SJCRH30 (cell line): ENCODE measurements at places on chromosomes 16 and 17. TPM values are rescaled to one million over a fixed set of nuclear protein-coding genes. Genes with fewer than 3 reads are reported as not detected.
A peak's percentile ranks its signal among the peaks of the same experiment; 100 is the strongest.

The BICDL2 gene
- total RNA-seq: not detected in 2 replicates

The ABCC11 gene
- 0.12 TPM in 1 of 2 replicates, not detected in the other for total RNA-seq

DNA sequence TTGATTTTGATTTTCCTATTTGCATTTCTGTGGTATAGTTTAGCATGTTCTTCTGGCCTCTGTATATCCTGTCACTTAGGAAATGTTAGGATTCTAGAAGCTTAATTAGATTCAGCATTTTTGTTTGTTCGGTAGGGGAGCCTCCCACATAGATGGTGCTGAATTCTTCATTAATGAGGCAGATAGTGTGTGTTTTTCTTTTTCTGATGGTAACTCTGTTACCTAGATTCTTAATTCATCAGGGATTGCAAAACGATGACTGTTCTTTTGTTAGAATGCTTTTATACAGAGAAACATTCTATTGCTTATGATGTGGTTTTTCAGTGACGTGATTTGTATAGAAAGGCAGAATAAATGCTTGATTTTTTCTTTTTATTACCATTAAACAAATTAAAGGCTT, 19.0 kb downstream of the BANP start:
- H3K27me3 ChIP-seq: no peaks in the 10 kb centered on the region
- no peaks in the 10 kb centered on the region for H3K36me3 ChIP-seq
- no peak overlapping the region for H3K4me3 ChIP-seq
- H3K27ac ChIP-seq: no peak overlapping the region
- peaks cover 7% of the 10 kb centered on the region; the same call in 1 of the 2 replicates for H3K4me1 ChIP-seq
- DNase-seq: no peak

The CDH8 gene
- not detected in 2 replicates for total RNA-seq

DNA sequence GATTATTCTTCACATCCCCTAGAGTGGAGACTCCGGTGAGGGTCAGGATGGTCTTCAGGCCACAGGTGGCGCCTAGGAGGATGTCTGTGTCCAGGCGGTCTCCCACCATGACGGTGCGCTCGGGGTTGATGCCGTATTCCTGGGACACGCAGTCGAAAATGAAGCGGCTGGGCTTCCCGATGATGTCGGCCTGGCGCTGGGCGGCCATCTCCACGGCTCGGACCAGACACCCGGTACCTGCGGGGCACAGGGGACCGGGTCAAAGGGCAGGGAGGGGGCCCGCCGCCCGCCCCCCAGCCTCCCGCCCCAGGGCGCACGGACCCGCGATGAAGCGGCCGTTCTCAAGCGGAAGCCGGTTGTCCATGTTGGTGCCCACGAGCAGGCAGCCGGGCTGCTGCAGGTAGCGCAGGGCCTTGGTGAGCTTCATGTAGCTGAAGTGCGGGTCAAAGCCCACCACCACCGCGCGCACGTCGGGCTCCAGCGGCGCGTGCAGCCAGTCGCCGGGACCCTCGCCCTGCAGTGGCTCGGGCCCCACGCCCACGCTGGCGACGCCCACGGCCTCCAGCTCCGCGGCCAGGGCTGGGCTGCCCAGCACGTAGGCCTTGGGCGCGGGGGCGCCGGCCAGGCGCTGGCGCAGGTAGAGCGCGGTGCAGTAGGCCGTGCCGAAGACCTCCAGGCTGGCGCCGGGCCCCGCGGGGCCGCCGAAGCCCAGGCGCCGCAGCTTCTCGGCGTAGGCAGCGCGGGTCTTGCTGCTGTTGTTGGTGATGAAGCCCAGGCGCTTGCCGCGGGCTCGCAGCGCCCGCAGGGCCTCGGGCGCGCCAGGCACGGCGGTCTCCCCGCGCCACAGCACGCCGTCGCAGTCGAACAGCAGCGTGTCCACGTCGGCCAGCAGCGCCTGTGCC, 572 bp downstream of the PGP start:
- no peaks in the 10 kb centered on the region for H3K27me3 ChIP-seq
- H3K36me3 ChIP-seq: 0 out of 2 replicates have a peak, but pooled peaks cover 2% of the 10 kb centered on the region
- peak; percentile 26 for DNase-seq
- peak overlapping the region; percentile 96 for H3K4me3 ChIP-seq

DNA sequence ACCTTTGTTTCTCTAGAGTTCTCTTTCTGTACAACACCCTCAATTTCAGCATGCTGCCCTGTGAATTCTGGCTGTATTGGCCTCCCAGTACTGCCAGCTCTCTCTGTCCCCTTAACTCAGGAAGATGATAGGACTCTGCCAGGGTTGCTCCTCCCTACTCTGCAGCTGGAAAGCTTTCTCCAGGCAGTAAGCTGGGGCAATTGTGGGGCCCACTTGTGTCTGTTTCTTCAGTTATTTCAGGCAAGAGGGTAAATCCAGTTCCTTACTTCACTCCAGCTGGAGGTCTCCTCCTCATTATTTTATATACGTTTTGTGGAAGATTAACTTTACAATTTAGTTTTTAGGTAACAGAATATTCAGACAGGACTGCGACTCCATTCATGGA, 9.9 kb downstream of the C17orf100 start:
- H3K27ac ChIP-seq: no peak overlapping the region
- H3K4me3 ChIP-seq: no peak overlapping the region
- no peaks in the 10 kb centered on the region for H3K36me3 ChIP-seq
- H3K4me1 ChIP-seq: no peaks in the 10 kb centered on the region
- no peak for DNase-seq

- H3K27ac ChIP-seq: no peak overlapping the region
- DNase-seq: no peak
- H3K4me1 ChIP-seq: peaks cover 14% of the 10 kb centered on the region
- no peaks in the 10 kb centered on the region for H3K36me3 ChIP-seq
- H3K4me3 ChIP-seq: no peak overlapping the region
Observed at GRCh38 chr17:79922798-79923197, 83.6 kb upstream of the CBX4 start.

DNA sequence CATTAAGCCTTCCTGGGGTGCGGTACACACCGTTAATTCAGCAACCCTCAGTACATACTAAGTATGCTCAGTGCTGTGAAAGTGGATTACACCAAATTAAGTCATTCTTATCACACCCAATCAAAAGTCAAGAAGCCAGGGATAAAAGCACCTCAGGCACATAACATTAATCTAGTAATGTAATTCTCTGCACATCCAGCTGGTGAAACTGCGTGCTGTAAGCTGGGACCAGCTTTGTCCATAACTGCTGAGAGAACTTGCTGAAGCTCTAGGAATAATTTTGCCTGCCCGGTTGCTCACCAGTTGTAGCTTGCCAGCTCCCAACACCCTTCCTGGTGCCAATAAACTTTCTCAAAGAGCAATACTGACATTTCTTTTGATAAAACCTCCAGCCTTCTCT, 44.9 kb downstream of the SLC47A1 start:
- no peak for DNase-seq
- 0 out of 2 replicates have a peak, but pooled peaks cover 3% of the 10 kb centered on the region for H3K27me3 ChIP-seq
- no peaks in the 10 kb centered on the region for H3K36me3 ChIP-seq
- no peak overlapping the region for H3K27ac ChIP-seq
- no peaks in the 10 kb centered on the region for H3K4me1 ChIP-seq

- H3K27me3 ChIP-seq: no peaks in the 10 kb centered on the region
- no peaks in the 10 kb centered on the region for H3K36me3 ChIP-seq
- no peak for DNase-seq
- no peak overlapping the region for H3K4me3 ChIP-seq
- no peak overlapping the region for H3K27ac ChIP-seq
Observed at GRCh38 chr16:31696968-31697743, 169.5 kb downstream of the AHSP start.

DNA sequence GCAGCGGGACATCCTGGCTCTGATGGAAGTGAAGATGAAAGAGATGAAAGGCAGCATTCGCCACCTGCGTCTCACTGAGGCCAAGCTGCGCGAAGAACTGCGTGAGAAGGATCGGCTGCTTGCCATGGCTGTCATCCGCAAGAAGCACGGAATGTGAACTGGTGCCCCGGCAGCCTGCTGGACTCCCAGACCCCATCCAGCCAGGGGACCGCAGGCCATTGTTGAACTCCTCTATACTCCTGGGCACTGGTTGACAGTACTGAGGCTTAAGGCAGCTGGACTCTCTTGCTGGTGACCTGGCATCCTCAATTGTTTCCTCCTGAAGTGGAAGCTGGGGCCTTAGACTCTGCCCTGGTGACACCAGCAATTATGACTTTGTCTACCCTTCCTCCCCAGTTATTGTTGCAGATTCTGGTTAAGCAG, 1.2 kb downstream of the THAP11 start:
- H3K27ac ChIP-seq: no peak overlapping the region
- H3K4me1 ChIP-seq: peaks cover 5% of the 10 kb centered on the region; the same call in 1 of the 2 replicates
- peak overlapping the region; percentile 88 for H3K4me3 ChIP-seq
- no peak for DNase-seq

The KRT32 gene
- total RNA-seq: not detected in 2 replicates

GRCh38 chr16:57632568-57632967, 4.1 kb downstream of the ADGRG1 start:
- H3K4me1 ChIP-seq: peaks cover 11% of the 10 kb centered on the region
- H3K36me3 ChIP-seq: no peaks in the 10 kb centered on the region
- DNase-seq: no peak
- H3K4me3 ChIP-seq: no peak overlapping the region
- no peak overlapping the region for H3K27ac ChIP-seq

- H3K4me1 ChIP-seq: no peaks in the 10 kb centered on the region; the same call in 1 of the 2 replicates
- no peak within 1 kb of the TSS for H3K27ac ChIP-seq
- H3K4me3 ChIP-seq: no peak within 1 kb of the TSS
- peaks cover 11% of the 10 kb centered on the region; the same call in 1 of the 2 replicates for H3K27me3 ChIP-seq
- H3K36me3 ChIP-seq: no peaks in the 10 kb centered on the region
- DNase-seq: no peak
Observed at GRCh38 chr17:15265131-15265530, at the start of gene PMP22. TSS of gene PMP22 (minus strand) at chr17:15265326. CDS start at chr17:15260727, 4,599 bp downstream.

DNA sequence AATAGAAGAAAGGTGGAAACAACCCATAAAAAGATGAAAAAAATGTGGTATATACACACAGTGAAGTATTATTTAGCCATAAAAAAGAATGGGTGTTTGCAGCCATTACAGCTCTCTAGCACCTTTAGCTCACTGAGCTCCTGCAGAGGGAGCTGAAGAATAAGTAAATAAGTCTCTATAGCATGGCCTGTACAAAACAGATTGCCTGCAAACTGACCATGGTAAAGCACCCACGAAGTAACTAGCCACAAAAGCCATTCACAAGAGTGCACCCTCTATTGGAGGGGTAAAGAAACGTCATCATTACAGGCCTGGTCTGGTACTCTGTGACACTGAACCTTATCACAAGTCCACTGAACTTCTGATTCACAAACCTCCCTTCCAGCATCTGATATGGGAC, 76.3 kb downstream of the USP32 start:
- H3K4me1 ChIP-seq: no peaks in the 10 kb centered on the region
- H3K27ac ChIP-seq: no peak overlapping the region
- H3K4me3 ChIP-seq: no peak overlapping the region

GRCh38 chr16:82657239-82657638, 30.5 kb downstream of the CDH13 start:
- H3K36me3 ChIP-seq: no peaks in the 10 kb centered on the region
- DNase-seq: no peak
- H3K27me3 ChIP-seq: no peaks in the 10 kb centered on the region
- H3K4me3 ChIP-seq: no peak overlapping the region

- peak overlapping the region; percentile 13; the same call in 1 of the 2 replicates for H3K4me3 ChIP-seq
- peak; percentile 97 for DNase-seq
- H3K27me3 ChIP-seq: no peaks in the 10 kb centered on the region
- H3K4me1 ChIP-seq: peaks cover 58% of the 10 kb centered on the region
Observed at GRCh38 chr17:81436294-81436849, 41.1 kb downstream of the BAHCC1 start.

The JUP gene
- 1.2 and 1.7 TPM in 2 replicates for total RNA-seq

- peaks cover 4% of the 10 kb centered on the region; the same call in 1 of the 2 replicates for H3K27me3 ChIP-seq
- no peak for DNase-seq
- no peak overlapping the region for H3K4me3 ChIP-seq
- no peak overlapping the region for H3K27ac ChIP-seq
- H3K4me1 ChIP-seq: no peaks in the 10 kb centered on the region
Observed at GRCh38 chr17:39071573-39071972, 79.9 kb downstream of the PLXDC1 start.

The FBXW10B gene
- 0.10 and 0.12 TPM in 2 replicates for total RNA-seq

The CCDC200 gene
- total RNA-seq: not detected in 2 replicates

The CACNG4 gene
- 0.30 and 0.49 TPM in 2 replicates for total RNA-seq

- no peaks in the 10 kb centered on the region for H3K4me1 ChIP-seq
- peak overlapping the region; percentile 54; the same call in 1 of the 2 replicates for H3K27ac ChIP-seq
- no peaks in the 10 kb centered on the region for H3K36me3 ChIP-seq
Observed at GRCh38 chr17:44014133-44014436, 678 bp downstream of the TMEM101 start.

GRCh38 chr17:17179371-17179827, 26.7 kb downstream of the PLD6 start:
- H3K27ac ChIP-seq: no peak overlapping the region
- H3K4me3 ChIP-seq: no peak overlapping the region
- H3K36me3 ChIP-seq: peaks cover 92% of the 10 kb centered on the region
- no peaks in the 10 kb centered on the region for H3K4me1 ChIP-seq
- no peaks in the 10 kb centered on the region for H3K27me3 ChIP-seq

- no peaks in the 10 kb centered on the region for H3K27me3 ChIP-seq
- H3K27ac ChIP-seq: peak overlapping the region; percentile 41
- H3K4me3 ChIP-seq: no peak overlapping the region
- peaks cover 36% of the 10 kb centered on the region for H3K4me1 ChIP-seq
- DNase-seq: no peak
Observed at GRCh38 chr17:31594416-31594815, 202.9 kb downstream of the RAB11FIP4 start.

DNA sequence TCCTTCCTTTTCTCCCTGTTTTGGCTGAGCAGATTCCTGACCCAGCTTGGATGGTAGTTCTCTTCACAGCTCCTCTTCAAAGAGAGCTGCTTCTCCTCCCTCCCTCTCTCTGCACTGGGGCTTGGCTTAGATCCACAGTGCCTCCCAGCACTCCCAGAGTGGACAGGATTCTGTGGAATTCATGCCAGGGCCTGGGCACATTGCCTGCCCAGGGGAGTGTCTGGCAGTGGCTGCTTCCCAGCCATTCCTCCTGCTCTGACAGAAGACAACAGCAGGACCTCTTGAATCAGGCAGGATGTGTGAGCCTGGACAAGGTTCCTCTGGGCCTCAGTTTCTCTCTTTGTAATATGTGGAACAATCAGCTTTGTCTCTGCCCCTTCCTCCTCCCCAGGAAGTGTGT, 4.5 kb upstream of the MMP28 start:
- no peaks in the 10 kb centered on the region for H3K36me3 ChIP-seq
- no peak overlapping the region for H3K27ac ChIP-seq
- H3K4me3 ChIP-seq: no peak overlapping the region
- H3K27me3 ChIP-seq: peaks cover 43% of the 10 kb centered on the region
- no peak for DNase-seq
